ENCODE measurements at places on chromosomes 3 and 15.

- no peak for DNase-seq
These were observed 110.1 kb upstream of the DAZL start for GRCh38 chr3:16715281-16715680.

GRCh38 chr3:138747225-138747624 is 87.5 kb downstream of the PIK3CB start:
- no peak for DNase-seq

- no peak for DNase-seq
These were observed 3.7 kb downstream of the TRIM59 start for GRCh38 chr3:160445854-160446253.

DNA sequence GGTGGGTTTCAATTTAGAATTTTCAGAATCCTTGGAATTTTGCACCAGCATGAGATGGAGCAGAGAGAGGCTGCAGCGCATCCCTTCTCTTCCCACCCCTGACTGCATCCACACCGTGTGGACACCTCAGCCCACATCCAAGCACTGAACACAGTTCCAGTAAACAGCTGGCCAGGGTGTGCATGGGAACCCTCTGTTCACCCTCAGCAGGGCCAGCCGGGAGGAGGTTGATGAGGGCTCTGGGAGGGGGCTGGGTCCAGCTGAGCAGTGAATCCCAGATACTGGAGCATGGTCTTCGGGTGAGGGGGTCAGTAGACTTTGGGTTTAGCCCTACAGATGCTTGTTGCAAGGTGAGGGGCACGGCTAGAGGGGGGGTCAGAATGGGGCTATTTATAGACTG is 85.8 kb downstream of the RPLP1 start:
- DNase-seq: no peak

GRCh38 chr3:155553326-155553725 is 191.5 kb downstream of the PLCH1 start:
- no peak for DNase-seq

DNA sequence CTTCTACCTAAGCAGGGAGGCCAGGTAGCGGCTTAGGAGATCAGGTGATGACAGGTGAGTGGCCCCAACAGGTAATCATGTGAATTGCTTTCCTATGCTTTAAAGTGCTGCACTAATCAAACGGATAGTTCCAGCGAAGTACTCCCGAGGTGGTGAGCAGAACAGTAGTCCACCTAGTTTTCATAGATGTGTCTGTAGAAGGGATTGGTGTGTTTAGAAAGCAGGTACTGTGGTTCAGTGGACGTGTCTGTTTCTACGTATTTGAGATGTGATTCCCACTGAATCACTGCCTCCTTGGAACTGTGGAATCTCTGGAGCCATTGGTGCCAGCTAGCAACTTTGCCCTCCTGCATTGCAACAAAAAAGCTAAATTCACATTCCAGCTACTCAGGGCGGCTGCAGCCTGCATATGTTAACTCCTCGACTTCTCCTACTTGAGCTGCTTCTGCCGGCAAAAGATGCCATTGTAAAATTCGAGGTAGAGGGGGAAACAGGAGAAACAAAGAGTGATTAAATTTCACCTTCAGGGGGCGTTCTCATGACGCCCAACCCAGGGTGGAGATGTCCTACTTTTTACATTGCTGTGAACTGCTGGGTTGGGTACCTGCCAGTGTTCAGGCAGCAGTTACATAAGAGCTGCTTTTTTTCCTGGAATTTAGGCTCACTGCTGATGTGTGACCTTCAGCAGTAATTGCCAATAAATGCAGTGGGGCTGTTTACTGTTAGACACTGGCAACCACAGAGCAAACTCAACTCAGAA is 227.3 kb downstream of the ITPR1 start:
- peak; percentile 29 for DNase-seq

- DNase-seq: no peak
These were observed 22.3 kb upstream of the SACM1L start for GRCh38 chr3:45666757-45667431.

GRCh38 chr15:73374604-73375003 is 5.8 kb upstream of the HCN4 start:
- DNase-seq: no peak

GRCh38 chr3:24604215-24604614 is 109.6 kb upstream of the THRB start:
- DNase-seq: no peak

DNA sequence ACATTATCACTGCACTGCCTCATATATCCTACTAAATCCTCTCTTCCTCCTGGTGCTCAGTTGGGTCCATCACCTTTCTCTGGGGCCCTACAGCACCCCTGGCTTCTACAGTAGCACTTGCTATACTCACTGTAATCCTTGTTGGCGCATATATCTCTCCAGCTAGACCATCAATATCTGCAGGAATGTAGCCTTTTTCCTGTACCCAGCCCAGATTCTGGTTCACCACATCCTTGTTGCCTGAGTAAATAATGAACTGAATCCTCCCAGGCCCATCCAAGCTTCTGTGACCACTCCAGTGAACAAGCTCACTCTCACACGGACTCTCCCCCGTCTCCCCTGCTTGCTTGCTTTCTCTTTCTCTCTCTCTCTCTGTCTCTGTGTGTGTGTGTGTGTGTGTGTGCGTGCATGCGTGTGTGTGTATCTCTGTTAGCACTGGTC is 62.5 kb upstream of the LIPC start:
- peak; percentile 39 for DNase-seq

GRCh38 chr15:77144492-77145070 is 73.7 kb upstream of the TSPAN3 start:
- DNase-seq: no peak

GRCh38 chr3:78781351-78781750 is 986.4 kb downstream of the ROBO1 start:
- no peak for DNase-seq

DNA sequence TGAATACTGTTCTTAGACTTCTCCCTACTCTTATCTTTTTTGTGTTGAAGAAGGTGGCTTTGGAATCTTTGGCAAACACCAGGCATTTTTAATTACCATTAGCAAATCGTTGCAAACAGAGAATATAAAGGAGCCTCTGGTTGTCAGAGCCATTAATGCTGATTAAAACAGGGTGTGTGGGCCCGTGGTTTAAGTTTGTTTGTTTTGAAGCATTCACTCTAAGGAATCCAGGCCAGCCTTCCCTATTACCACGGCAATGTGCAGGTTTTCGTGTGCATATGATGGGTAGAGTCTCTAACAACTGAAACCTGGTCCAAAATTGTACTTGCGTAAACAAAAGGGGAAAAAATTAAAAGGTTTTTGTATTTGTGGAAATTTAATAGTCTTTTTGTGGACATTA is 141.2 kb upstream of the GMNC start:
- DNase-seq: no peak

DNA sequence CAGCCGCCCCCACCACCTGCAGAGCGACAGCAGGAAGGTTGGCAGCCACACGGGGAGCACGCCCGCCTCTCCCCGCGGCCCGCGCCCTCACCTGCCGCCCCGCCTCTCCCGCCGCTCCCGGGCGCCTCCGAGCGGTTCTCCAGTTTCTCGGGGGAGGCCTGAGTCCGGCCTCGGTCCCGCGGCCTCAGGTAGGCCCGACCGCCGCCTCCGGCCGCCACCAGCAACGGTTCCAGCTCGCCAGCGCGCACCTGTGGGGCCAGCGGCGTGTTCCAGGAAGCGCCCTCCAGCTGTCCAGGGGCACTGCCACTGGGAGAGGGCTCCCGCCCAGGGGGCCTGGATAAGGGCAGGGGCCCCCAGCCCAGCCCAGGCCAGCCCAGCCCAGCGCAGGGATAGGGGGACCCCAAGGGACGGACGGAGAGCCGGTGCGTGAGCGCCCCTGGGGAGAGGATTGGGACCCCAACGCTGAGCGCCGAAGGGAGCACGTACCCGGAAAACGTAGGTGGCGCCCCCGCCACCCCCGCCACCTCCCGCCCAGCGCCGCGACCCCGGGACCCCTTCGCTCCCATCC is 2.2 kb downstream of the LTK start:
- DNase-seq: no peak

Data from stimulated activated naive CD8-positive, alpha-beta T cell treated with anti-CD3 and anti-CD28 coated beads, Interleukin-15, amount 100 ng/mL, for 72 hours (primary cell).